Thymus (tissue), 14 donors: ENCODE measurements at places on chromosomes 7 and 10. TPM values are rescaled to one million over a fixed set of nuclear protein-coding genes. Genes with fewer than 3 reads are reported as not detected.
A peak's percentile ranks its signal among the peaks of the same experiment; 100 is the strongest.

MYOZ1 gene
- 0.61 TPM for total RNA-seq

DNA sequence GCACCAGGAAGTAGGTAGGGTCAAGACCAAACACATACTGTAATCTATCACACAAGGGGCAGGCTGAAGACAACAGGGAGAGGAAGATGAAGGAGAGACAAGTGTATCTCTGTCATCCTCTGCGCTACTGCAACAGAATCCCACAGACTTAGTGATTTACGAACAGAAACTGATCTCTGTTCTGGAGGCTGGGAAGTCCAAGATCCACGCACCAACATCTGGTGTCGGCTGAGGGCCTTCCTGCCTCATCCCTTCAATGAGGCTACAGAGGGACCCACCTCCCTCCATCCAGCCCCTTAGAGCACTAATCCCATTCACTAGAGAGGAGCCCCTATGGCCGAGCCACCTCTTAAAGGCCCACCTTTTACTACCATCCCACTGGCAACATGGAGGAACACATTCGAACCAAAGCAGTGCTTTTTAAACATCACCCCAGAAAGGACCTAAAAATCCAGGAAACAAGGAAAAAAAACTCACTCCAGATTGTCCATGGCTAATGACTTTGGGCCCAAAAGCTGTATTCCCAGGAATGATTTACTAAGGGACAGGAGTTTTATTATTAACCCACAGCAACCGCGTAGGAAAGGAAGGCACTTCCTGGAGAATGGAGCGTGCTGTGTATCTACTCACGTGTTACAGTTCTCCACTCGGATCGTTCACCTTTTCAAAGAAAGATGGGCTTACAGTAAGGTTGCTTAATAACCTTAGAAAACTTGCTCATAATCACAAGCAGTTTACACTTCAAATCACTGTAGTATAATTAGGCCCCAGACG is 4.2 kb downstream of the BNIP3 start:
- no peaks in the 10 kb centered on the region for H3K36me3 ChIP-seq
- peaks cover 26% of the 10 kb centered on the region for H3K27me3 ChIP-seq
- H3K4me1 ChIP-seq, result peaks cover 19% of the 10 kb centered on the region
- no peak overlapping the region for H3K27ac ChIP-seq
- no peak for DNase-seq

GRCh38 chr7:25852211-25852938 is 299.6 kb upstream of the NFE2L3 start:
- no peak overlapping the region for H3K27ac ChIP-seq
- H3K27me3 ChIP-seq, result peaks cover 77% of the 10 kb centered on the region
- DNase-seq, result peak; percentile 16

DPP6 gene
- total RNA-seq, result 4.5 TPM

- H3K4me1 ChIP-seq, result no peaks in the 10 kb centered on the region
- peak within 1 kb of the TSS; percentile 75 for H3K4me3 ChIP-seq
- peaks cover 18% of the 10 kb centered on the region for H3K27me3 ChIP-seq
- H3K36me3 ChIP-seq, result peaks cover 7% of the 10 kb centered on the region
- peak within 1 kb of the TSS; percentile 80 for H3K27ac ChIP-seq
- peak; percentile 23 for DNase-seq
Observed at GRCh38 chr10:3067118-3067858, at the start of gene PFKP. Gene PFKP (plus strand): TSS chr10:3067548. CDS start chr10:3067596, 48 bp downstream.

NKX1-2 gene
- 0.05 TPM for total RNA-seq

- H3K4me3 ChIP-seq, result no peak overlapping the region
- peaks cover 34% of the 10 kb centered on the region for H3K36me3 ChIP-seq
Observed at GRCh38 chr7:2921653-2922347, 77.7 kb upstream of the GNA12 start.

GRCh38 chr7:113652501-113652900 is 266.3 kb downstream of the PPP1R3A start:
- no peaks in the 10 kb centered on the region for H3K36me3 ChIP-seq
- no peaks in the 10 kb centered on the region for H3K27me3 ChIP-seq
- no peaks in the 10 kb centered on the region for H3K4me1 ChIP-seq
- DNase-seq, result no peak

FLNC gene
- 0.71 TPM for total RNA-seq
